ENCODE measurements at places on chromosomes 3 and 15. TPM values are rescaled to one million over a fixed set of nuclear protein-coding genes. Genes with fewer than 3 reads are reported as not detected.

CMTM8 gene
- 0.26 TPM for total RNA-seq

VIPR1 gene
- total RNA-seq, result not detected

FES gene
- 23.4 TPM for total RNA-seq

SLC12A8 gene
- total RNA-seq, result 9.8 TPM

TRH gene
- not detected for total RNA-seq

ISL2 gene
- 0.26 TPM for total RNA-seq

XCR1 gene
- total RNA-seq, result under 0.01 TPM

C3orf22 gene
- total RNA-seq, result not detected

HHLA2 gene
- total RNA-seq, result not detected

PAQR9 gene
- total RNA-seq, result not detected

DET1 gene
- 6.4 TPM for total RNA-seq

SLC24A5 gene
- total RNA-seq, result not detected

HYAL2 gene
- total RNA-seq, result 50.6 TPM

LRRK1 gene
- 12.2 TPM for total RNA-seq

UACA gene
- total RNA-seq, result 107 TPM

GNL3 gene
- 99.9 TPM for total RNA-seq

FANCD2OS gene
- total RNA-seq, result not detected

FBXO40 gene
- not detected for total RNA-seq

ERC2 gene
- 0.26 TPM for total RNA-seq

PPP4R2 gene
- 65.6 TPM for total RNA-seq

PLA2G4D gene
- not detected for total RNA-seq

RPP25 gene
- 0.50 TPM for total RNA-seq

PLCL2 gene
- 11.0 TPM for total RNA-seq

KBTBD13 gene
- total RNA-seq, result not detected

DLEC1 gene
- total RNA-seq, result under 0.01 TPM

LRIG1 gene
- 104 TPM for total RNA-seq

SV2B gene
- total RNA-seq, result under 0.01 TPM

CCK gene
- total RNA-seq, result 1.0 TPM

LINGO1 gene
- not detected for total RNA-seq

ISG20 gene
- 3.0 TPM for total RNA-seq

HYAL1 gene
- 1.8 TPM for total RNA-seq

COL6A6 gene
- 0.83 TPM for total RNA-seq

WNT7A gene
- not detected for total RNA-seq

ANKRD34C gene
- total RNA-seq, result not detected

SERPINI2 gene
- not detected for total RNA-seq

MME gene
- 152 TPM for total RNA-seq

FEZF2 gene
- not detected for total RNA-seq

GPR156 gene
- total RNA-seq, result under 0.01 TPM

EFHB gene
- 1.0 TPM for total RNA-seq

CD200 gene
- 0.17 TPM for total RNA-seq

IL17RD gene
- 2.1 TPM for total RNA-seq

GOLGA8J gene
- total RNA-seq, result not detected

RTP1 gene
- not detected for total RNA-seq

CPEB1 gene
- 62.3 TPM for total RNA-seq

SERINC4 gene
- total RNA-seq, result under 0.01 TPM

ALDH1A2 gene
- total RNA-seq, result 7.7 TPM

MYL3 gene
- total RNA-seq, result 0.50 TPM

EPHB1 gene
- total RNA-seq, result 0.50 TPM

CYP1A2 gene
- not detected for total RNA-seq

AHSG gene
- not detected for total RNA-seq

GOLGA6L9 gene
- 1.5 TPM for total RNA-seq

CNTN6 gene
- not detected for total RNA-seq

PLSCR2 gene
- not detected for total RNA-seq

KNG1 gene
- total RNA-seq, result not detected

ULK3 gene
- 11.8 TPM for total RNA-seq

CCR1 gene
- total RNA-seq, result 1.3 TPM

Data from fibroblast of lung (primary cell).